NCI-H2081 (cell line): ENCODE measurements at places on chromosomes 12 and 14.
A peak's percentile ranks its signal among the peaks of the same experiment; 100 is the strongest.

- no peak for DNase-seq
Measured at GRCh38 chr14:105989566-105990302, 463.4 kb downstream of the TMEM121 start.

GRCh38 chr14:92753250-92753649 is 4.8 kb upstream of the LGMN start:
- DNase-seq, result no peak

GRCh38 chr12:28440081-28440608 is 249.9 kb downstream of the CCDC91 start:
- DNase-seq, result peak; percentile 41

DNA sequence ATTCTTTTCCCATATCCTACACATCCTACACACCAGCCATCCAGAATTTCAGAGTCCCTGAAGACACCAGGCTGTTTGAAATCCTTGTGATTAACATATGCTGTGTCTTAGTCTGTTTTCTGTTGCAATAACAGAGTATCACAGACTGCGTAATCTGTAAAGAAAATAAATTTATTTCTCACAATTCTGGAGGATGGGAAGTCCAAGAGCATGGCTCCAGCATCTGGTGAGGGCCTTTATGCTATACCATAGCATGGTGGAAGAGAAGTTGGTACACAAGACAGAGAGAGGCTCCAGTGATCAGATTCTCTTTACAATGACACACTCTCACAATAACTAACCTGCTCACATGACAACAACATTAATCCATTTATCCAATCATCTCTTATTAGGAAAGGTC is 4.1 kb downstream of the ART4 start:
- no peak for DNase-seq

DNA sequence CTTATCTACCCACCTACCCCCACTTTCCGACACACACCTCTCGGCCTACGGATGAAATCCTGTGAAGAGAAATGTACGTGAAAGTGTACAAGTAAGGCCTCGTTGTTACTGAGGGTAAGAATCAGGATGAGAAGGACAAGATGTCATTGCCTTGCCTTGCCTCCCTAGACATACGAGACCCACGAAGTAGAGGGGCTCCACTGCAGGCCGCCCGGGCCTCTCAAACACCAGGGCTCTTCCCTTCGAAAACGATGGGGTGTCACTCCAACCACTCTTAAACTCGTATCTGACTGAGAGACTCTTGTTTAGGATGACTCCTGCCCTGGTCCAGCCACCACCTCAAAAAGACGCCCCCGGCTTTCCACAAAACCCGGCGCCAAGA is 498 bp downstream of the RACGAP1 start:
- no peak for DNase-seq

DNA sequence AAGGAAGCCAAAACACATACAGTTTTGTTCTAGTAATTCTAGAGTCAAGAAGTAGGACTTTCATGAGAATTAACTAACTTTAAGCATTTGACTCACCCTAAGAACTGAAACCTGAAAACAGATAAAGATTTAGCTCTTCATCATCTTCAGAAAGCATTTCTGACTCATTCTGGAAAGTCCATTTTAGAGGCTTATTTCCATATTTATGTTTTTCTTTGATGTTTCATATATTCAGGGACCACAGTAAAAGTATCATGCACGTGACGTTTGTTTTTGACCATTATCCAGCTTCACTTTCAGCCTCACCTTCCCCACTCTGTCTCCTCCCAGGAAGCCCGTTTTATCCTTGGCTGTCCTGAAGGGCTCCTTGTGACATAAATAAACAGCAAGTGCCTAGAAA is 79.2 kb downstream of the MDGA2 start:
- no peak for DNase-seq

- DNase-seq, result no peak
Measured at GRCh38 chr12:20967756-20968155, 157.3 kb downstream of the SLCO1B3 start.

DNA sequence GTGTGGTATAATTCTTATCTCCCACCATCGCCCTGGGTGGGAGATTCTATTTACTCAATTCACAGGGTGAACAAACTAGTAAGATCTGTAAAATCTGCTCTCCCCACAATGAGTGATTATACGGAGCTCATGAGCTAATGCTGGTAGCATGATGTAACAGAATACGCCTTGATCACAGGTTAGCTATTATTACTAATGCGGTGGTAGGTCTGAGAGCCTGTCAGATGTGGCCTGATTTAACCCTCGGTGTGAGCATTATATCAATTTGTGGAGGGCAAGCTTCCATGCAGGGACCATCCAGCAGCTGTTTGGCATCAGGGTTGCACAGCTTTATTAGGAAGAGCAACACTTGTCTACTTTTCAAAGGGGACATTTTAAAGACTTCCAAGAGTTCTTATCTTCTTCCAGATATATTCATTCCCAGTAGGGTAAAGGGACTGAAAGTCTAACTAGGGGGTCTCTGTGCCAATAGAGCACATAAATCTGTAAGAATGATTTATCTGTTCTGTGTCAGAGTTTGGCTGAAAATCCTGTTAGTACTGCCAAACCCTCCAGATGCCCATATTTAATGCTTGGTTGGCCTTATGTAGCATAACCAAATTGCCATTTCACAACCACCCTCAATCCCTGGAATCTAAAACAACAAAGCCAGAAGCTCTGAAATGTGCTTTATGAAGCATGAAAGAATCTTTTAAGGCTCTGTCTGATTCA is 18.7 kb downstream of the TSHR start:
- DNase-seq, result peak; percentile 70

DNA sequence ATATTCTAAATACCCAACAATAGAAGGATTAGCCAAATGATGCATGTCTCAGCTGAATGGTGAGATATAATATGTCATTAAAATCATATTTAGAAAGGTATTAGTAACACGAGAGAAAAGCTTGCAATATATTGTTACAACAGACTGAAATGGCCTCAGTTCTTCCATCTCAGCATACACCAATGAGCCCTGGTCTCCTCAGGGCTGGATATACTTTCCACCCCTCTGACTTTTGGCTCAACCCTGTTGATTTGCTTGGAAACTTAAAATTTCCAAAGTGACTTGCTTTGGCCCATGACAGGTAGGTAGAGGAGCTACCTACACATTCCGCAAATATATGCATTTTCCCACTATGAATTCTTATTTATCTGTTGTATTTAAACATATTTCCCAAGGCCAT is 908.1 kb upstream of the TMEM132C start:
- no peak for DNase-seq

DNA sequence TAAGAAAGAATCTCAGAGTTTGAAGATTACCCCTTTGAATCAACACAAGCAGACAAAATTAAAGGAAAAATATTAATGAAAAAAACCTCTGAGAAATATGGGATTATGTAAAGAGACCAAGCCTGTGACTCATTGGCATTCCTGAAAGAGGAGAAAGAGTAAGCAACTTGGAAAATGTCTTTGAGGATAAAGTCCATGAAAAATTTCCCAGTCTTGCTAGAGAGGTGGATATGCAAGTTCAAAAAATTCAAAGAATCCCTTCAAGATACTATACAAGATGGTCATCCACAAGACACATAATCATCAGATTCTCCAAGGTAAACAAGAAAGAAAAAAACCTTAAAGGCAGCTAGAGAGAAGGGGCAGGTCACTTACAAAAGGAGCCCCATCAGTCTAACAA is 13.3 kb downstream of the SLCO1B1 start:
- DNase-seq, result no peak

DNA sequence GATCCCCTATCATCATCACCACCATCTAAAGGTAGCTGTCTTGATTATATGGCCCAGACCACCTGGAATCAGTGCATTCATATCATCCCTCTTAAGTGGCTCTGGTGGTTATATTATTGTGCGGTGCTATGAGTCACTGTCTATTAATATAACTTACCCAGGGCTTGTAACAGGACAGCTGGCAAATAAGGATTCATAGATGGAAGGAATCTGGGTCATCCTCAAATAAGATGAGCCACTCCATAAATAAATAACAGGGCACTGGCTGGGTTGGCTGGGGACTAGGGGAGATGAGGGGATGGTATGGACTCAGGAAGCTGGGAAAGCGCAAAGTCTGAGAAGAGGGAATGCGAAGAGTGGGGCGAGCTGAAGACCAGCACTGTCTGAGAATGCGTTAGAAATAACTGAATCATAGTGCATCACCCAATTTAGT is 216.1 kb downstream of the NUAK1 start:
- no peak for DNase-seq

DNA sequence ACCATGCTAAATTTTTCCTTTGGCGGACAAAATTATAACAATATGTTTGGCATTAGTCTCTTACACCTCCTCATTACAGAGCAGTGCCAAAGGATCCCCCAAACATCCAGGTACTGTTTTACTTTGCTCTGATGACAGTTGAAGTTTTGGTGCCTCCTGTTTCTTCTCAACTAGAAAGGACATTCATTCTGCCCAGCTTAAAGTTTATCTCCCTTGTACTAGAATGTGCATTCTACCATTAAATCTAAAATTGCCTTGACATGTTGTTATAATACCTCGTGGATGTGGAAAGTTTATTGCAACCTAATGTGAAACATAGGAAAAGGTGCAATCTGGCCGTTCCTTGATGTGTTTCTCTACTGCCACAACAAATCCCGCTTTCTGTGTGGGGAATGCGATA is 173.4 kb downstream of the KITLG start:
- no peak for DNase-seq

- peak; percentile 83 for DNase-seq
Measured at GRCh38 chr12:76084863-76085519, 506 bp upstream of the NAP1L1 start.

DNA sequence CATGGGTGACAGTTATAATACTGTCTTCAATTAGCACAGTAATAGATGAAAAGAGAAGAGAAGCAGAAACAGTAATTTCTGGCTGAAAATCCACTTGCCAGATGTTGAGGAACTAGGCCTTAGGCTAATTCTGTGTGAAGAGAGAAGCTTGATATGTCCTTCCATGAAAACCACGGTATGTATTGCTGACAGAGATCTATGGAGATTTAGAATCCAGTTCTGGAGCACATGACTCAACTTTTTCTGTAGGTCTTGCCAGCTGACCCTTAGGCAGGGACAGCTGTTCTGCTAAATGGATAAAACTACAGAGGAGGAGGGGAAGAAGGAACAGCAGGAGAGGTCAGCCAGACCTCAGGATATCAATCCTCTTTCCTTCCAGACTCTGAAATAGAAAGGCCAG is 211.5 kb downstream of the PRKD1 start:
- no peak for DNase-seq

DNA sequence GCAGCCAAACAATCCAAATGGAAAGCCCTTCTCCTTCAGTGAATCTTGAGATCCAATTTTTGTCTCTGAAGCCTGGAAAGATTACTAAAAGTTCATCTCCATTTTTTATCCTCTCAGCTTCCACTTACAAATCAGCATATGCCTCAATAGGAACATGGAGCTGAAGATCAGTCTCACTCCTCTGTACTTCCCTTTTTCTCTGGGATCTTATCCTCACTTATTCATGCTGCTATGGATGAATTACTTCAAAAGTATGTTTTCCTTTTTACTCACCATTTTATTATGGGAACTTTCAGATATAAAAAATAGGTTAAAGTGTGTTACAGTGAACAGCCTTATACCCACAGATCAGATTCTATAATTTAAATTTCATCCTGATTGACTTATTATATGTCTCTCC is 14.4 kb upstream of the NTF3 start:
- DNase-seq, result no peak

GRCh38 chr14:99440278-99440677 is 40.4 kb downstream of the SETD3 start:
- no peak for DNase-seq

DNA sequence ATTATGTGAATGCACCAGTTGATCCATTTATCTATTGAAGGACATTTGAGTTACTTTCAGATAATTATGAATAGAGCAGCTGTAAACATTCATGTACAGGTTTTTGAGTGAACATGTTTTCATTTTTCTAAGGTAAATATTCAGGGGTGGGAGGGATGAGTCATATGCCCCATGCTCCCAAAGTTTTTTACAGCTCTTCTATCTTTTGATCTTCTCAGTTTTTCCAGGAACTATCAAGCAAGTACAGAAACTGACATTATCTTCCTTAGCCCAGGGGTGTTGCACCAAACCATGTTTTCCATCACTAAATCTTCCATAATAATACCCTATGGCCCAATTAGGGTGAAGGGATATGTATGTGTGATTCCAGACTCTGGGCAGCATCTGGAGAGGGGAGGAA is 384.5 kb downstream of the EMP1 start:
- DNase-seq, result no peak

- DNase-seq, result no peak
Measured at GRCh38 chr14:102484316-102484715, 25.3 kb downstream of the ANKRD9 start.

GRCh38 chr14:29425705-29426482 is 501.8 kb downstream of the PRKD1 start:
- no peak for DNase-seq

GRCh38 chr14:95485222-95485819 is 31.1 kb downstream of the SYNE3 start:
- DNase-seq, result no peak

DNA sequence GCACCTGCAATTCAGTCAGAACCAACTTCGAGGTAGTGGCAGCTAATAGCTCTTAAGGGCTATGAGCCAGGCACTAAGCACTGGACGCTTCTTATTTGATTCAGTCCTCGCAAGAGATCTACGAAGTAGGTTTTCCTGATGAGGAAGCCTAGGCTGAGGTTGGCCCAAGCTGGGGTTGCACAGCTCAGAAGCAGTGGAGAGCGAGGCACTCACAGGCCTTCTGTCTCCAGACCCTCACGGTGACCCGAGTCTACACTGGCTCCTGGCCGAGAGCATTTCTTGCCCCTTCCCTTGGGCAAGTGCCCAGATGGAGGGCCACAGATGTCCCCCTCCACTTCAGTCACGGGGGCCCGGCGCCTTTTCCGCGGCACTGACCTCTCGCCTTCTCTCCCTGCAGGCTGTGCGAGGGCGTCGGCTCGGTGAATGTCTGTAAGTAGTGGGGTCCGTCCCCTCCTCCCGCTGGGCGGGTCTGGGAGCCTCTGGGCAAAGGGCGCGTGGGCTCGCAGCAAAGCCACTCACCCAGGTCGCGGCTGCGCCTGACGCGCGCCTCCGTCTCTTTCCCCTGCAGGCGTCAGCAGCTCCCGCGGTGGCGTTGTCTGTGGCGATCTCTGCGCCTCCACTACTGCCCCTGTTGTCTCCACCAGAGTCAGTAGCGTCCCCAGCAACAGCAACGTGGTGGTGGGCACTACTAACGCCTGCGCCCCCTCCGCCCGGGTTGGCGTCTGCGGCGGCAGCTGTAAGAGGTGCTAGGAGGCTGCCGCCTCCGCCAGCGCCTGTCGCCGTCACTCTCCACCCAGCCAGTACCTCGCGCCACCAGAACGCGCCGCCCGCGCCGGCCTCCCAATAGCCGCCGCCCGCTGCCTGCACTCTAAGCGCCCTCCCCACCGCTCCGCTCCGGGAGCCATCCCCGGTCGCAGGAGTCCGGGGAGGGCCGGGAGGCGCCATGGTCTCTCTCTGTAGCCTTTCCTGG is 13.1 kb downstream of the KRT83 start:
- DNase-seq, result peak; percentile 56

GRCh38 chr12:117027251-117028086 is 71.7 kb downstream of the TESC start:
- no peak for DNase-seq

DNA sequence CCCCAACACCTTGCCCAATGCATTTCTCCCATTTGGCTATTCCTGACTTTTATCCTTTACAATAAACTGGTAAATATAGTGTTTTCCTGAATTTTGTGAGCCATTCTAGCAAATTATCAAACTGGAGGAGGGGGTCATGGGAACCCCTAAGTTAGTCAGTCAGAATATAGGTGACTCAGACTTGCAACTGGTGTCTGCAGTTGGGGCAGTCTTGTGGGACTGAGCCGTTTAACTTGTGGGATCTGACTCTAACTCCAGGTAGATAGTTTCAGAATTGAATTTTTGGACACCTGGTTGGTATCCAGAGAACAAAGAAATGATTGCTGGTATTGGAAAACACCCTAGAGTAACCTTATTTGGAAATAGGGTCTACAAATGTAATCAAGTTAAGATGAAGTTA is 133.4 kb downstream of the CEP83 start:
- no peak for DNase-seq
